ENCODE measurements at places on chromosomes 4 and X.

DNA sequence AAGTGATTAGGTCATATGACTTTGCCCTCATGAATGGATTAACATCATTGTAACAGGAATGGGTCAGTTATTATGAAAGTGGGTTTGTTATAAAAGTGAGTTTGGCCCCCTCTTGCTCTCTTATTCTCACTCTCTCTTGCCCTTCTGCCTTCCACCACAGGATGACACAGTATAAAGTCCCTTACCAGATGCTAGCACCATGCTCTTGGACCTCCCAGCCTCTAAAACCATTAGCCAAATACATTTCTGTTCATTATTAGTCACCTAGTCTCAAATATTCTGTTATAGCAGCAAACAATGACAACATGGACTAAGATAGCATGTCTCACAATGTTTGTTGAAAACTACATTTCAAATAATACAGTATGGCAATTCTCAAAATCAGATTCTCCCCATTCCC is 59.7 kb downstream of the RWDD4 start:
- no peak for DNase-seq

DNA sequence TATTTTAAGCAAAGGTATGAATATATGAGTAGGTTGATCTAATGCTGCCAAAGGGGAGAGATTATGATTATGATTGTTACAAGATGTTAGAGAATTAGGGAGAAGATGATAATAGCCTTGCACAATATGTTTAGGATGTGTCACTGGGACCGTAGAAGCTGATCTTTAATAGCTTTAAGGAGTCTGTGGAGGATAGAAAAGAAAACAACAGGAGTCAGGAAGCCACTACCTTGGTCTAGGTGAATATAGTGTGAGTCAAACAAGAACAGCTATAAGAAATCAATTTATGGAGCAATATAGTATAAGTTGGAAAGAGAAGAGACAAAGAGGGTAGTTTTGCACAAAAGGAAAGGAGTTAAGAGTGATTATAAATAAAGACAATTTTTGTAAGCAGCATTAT is 232.7 kb downstream of the FSTL5 start:
- no peak for DNase-seq

DNA sequence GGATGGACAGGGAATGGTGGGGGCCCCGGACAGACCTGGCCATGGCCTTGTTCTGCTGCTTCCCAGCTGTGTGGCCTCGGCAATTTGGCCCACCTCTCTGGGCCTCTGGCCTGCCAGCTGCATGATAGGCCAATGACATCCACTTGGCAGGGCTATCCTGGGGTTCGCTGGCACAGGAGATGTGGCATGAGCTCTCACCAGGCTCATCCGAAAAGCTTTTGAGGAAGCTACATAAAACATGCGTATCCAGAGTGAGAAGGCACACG is 18.1 kb downstream of the SH3TC1 start:
- no peak for DNase-seq

- no peak for DNase-seq
These were observed 152.2 kb downstream of the STK32B start for GRCh38 chr4:5203309-5203992.

GRCh38 chr4:31474221-31474620 is 754.1 kb downstream of the PCDH7 start:
- no peak for DNase-seq

Measured in stimulated activated CD4-positive, alpha-beta T cell treated with anti-CD3 and anti-CD28 coated beads, TNF-alpha, amount 100 ng/mL, for 4 hours (primary cell).